ENCODE measurements at places on chromosomes 16 and 17.
A peak's percentile ranks its signal among the peaks of the same experiment; 100 is the strongest.

- DNase-seq = no peak
These were observed 3.0 kb upstream of the NRN1L start for GRCh38 chr16:67881621-67882161.

DNA sequence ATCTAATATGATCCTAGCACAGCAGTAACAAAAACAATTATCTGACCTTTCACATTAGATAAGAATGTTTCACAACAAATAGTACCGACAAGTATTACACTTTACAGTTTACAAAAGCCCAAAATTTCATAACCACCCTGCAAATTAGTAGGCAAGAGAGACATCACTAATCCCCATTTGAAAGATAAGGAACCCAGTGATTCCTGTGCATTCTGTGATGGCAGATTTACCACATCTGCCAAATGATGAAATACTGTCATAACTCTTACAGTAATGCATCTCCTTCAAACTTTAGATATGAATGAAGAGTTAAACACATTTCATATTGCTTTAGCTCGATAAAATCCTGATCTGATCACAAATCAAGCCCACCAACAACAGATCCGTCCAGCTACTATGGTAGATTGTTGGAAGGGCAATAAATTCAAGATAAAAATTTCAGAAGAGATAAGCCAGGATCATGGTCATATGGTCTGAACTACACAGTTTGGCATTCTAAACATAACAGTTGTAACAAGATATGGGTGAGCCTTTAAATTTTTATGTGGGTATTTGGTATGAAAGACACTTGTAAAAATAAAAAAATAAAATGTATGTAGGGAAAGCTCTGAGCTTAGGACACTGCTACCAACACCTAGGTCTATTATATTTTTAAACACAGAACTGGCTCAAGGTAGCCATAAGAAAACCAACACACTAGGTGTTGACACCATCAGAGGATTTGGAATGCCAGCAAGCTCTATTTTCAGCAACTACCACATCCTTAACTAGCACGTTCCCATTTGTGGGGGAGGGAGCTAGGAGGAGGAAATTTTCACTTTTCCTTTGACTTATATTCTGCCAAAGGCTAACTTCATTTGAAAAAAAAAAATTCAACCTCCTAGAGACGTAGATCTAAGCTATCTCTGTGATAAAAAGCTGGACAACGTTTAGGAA is 9.3 kb downstream of the YWHAE start:
- no peak for DNase-seq

DNA sequence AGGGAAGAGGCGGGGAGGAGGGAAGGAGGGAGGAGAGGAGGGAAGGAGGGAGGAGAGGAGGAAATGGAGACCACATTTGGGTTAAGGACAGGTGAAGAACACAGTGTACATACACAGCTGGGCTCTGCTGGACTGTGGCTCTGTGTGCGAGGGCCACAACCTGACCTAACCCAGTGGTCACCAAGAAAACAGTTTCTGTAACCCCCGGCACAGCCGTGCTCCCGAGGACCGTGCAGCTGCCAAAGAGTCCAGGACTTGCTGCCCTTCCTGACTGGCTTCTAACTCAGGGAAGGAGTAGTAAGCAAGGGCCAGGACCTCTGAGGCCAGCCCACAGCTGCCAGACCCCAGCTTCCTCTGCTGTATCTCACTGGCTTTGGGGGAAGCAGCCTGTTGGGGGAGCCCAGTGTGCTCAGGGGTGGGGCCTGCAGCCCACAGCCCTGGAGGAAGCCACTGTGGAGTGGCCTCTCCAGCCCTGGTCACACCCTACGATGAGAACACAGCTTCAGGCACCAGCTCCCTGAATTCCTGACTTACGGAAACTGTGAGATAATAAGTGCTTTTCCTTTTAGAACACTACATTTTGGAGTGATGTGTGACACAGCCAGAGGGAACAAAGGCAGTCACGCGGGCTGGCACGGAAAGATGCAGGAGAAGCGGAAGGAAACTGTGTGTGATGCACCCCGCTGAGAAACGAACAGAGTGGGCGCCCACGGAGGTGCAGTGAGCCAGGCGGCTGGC is 32.3 kb downstream of the SLC7A5 start:
- no peak for DNase-seq

DNA sequence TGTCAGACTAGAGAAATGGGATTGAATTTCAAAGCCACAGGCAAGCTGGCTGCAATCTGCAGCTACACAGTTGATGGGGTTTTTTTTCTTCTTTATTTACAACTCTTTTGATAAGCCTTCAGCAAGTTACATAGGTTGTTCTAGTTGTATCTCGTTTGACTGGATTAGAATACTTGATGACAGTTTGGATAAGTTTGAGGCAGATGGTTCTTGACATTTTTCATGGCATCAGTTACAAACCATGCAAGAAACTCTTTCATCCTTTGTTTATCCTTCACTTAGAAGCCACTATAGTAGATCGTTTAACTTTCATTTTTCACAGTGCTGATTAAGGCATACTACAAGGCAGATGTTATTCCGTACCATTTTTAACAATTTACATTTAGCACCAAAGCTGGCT is 238.9 kb downstream of the TOX3 start:
- DNase-seq = no peak

GRCh38 chr17:64653985-64654355 is 8.1 kb downstream of the SMURF2 start:
- DNase-seq = no peak

DNA sequence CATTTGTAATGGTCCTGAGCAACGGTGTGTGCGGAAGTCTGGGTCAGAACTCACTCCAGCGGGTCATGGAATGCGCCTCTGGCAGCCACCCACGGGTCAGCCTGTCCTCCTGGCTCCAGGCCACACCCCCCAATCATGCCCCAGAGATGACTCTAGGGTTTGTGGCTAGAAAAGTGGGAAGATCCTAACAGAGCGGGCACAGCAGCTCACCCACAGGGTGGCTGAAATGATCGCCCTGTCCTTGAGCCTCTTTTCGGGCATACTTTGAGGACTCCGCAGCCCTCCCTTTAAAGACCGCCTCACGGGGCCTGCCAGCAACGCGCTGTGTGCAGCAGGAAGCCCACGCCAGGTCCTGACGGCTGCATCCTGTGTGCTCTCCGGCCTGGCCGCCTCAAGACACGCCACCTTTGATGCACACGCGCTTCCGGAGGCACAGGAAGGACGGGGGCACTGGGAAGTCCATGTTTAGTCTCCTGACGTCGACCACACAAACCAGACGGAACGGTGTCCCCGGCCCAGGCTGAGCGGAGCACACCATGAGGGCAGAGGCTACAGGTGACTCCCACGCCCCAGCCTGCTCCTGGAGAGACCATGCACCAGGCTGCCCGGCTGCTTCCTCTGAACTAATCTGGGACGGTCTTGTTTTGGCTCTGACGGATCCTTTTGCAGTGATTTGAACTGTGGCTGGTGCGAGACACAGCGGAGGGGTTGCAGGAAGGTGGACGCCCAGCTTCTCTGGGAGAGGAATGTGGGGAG is 92.9 kb downstream of the TBC1D16 start:
- no peak for DNase-seq

GRCh38 chr17:27868565-27868964 is 24.6 kb downstream of the LYRM9 start:
- DNase-seq = no peak

- DNase-seq = peak; percentile 10
These were observed 26.3 kb downstream of the CEP112 start for GRCh38 chr17:66165537-66166123.

- DNase-seq = no peak
These were observed 87.8 kb downstream of the MARCHF10 start for GRCh38 chr17:62720126-62720850.

DNA sequence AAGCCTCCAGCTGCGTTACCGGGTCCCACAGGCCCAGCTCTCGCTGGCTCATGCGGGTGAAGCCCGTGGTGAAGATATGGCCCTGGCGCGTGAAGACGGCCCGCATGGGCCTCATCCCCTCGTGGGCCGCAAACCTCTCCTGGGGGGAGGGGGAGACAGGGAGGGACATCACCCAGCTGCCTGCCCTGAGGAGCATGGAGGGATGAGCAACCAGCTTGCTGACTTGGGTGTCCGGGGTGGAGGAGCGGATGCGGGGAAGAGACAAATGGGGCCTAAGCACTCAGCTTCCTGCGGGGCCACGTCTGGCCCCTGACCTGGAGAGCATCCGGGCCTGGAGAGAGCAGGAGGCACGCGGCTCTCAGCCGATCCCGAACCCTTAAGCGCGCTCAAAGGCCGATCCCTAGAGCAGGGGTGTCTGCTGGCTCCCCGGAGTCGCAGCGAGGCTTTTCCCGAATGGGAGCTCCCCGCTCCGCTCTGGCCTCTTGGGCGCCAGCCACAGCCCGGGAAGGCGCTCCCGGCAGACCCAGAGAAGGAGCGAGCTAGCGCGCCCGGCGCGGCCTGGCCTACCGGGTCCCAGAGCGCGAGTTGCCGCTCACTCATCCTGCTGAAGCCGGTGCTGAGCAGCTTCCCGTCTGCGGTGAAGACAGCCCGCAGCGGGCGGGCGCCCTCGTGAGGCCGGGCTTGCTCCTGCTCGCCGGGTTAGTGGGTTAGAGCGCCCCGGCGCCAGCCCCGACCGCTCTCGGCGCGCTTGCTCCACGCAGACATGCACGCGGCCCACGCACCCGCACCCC is 5.0 kb downstream of the CORO6 start:
- DNase-seq = no peak

DNA sequence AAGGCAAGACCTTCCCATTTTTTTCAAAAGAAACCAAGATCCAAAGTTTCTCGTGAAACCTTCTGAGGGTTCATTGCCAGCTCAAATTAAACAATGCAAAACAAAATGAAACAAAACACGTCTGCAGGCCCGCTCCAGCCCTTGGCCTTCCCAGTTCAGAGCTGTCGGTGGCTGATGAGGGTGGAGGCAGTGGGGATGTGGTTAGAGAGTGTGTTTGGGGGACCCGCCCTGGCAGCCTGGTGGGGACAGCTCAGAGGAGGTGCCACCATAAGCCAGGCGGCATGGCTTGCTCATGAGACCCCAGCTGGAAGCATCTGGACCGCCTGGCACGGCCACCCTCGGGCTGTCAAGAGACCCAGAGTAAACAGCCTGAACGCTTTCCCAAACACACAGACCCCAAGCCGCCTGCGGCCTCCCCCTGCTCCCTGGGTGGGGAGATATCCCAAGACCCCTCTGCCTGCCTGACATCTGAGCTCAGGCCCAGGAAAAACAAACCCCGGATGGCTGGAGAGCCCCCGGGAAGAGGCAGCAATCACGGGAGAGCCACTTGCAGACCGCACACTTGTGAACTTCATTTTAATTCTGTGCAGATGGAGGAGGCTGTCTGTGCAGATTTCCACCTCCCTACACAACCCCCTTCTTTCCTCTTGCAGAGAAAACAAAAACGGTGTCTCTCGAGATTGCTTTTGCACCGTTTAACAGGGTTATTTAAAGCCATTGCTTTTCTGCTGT is 35.4 kb upstream of the LITAF start:
- no peak for DNase-seq

All from BJ (cell line).